ENCODE measurements at places on chromosomes 12 and 14.

DNA sequence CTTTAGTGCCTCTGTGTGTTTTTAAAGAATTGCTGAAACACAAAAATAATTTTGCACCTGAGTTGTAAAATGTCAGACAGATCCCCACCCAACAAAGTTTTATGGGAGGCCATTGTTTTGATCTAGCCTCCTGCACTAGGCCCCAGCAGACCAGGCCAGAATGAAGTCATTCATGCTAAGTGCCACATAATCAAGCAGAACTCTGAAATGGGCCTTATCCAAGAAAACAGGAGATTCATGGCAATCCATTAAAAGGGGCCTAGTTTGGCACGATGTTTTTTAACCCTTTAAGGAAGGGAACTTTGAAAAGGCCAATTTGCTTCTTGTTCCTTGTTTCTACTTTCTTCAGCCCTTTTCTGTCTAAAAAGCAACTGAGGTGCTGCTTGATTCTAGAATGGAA is 260.9 kb downstream of the ITPR2 start:
- no peak for DNase-seq

- DNase-seq = no peak
Observed at GRCh38 chr14:54597795-54598443, 31.0 kb downstream of the SAMD4A start.

DNA sequence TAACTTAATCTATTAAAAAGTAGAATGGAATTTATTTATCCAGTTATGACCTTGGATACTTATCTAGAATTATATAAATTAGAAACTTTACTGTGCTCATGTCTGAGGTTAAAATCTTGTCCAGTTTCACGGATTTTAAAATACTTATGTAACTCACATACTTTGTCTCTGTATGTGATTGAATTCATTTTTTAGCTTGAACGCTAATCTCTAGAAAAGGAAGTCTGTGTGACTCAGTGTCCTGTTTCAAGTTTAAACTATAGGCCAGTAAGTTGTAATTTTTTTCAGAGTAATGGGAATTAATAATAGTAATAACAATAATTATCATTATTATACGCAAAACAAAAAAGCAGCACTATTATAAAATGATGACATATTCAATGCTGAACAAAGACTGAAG is 168.6 kb downstream of the CPNE8 start:
- no peak for DNase-seq

- no peak for DNase-seq
Observed at GRCh38 chr12:120199025-120199424, 1.9 kb downstream of the RPLP0 start.

DNA sequence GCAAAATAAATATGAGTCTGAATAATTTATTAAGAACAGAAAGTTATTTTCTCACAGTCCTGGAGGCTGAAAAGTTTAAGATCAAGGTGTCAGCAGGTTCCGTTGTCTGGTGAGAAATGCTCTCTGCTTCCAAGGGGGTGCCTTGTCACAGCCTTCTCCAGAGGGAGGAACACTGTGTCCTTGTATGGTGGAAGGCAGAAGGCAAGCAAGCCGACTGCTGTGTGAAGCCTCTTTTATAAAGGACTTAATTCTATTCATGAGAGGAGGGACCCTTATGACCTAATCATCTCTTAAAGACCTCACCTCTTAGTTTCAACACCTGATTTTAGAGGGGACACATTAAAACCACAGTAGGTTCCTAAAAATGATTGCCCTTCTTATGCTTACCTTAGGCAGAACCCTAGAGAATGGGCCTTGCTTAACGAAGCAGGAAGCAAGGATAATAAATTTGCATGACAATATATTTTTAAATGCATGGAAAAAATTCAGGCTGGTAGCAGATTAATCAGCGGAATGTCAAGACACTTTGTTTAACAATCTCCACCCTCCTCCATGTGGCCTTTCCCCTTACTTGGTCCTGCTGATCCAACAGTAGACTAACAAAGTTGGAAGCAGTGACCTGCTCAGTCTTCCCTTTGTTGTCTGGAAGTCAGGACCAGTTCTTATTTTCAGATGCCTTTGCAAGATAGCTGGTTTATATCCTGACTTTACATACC is 154.9 kb downstream of the DYRK2 start:
- DNase-seq = no peak

DNA sequence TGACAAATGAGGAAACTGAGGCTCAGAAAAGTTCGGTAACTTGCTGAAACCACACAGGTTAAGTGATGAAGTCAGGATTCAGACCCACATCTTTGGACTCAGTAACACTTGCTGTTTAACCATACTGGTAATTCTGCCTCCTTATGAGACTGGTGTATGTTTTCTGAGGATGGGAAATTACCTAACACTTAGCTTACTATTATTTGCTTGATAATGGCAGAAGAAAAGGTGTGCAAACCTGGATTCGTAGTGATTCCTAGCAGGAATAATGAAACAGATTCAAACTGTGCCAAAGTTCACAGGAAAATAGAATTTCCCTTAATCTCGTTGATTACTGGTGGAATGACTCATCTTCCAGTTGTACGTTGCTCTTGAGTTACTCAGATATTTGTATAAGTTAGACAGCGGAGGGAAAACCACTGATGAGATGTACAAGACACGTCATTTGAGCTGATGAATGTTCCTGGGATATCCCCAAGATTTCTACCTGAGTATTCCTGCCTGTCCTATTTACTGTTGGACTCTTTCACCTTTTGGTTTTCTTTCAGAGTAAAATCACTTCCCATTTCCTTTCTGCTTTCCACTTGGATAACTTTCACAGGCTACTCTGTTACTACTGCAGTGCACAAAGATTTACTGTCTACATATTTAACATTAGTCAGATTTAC is 37.5 kb downstream of the PRORP start:
- peak; percentile 59 for DNase-seq

DNA sequence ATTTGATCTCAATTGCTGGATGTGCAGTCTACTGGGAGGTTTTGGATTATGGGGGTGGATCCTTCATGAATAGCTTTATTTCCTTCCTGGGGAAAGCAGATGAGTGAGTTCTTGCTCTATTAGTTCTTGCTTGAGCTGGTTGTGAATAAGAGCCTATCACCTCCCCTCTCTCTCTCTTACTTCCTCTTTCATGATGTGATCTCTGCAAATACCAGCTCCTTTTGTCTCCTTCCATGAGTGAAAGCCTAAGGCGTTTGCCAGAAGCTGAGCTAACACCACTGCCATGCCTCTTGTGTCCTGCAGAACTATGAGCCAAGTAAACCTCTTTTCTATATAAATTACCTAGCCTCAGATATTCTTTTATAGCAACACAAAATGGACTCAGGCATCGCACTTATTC is 302.7 kb downstream of the CCER1 start:
- DNase-seq = no peak

DNA sequence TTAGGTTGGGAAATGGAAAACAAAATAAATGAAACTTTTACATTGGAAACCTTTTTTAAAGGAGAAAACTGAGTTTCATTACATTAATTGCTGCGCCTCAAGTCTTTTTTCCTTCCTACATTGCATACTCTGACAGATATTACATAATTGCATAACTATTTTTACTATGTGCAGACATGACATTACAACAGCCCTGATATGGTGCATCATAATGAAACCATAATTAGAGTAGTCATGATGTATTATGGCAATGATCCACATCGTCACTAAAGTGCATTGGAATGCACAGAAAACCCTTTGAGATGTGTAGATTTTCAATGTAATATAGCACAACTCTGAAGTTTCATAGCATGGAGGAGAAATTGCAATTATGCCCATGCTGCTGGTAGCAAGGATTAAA is 217.8 kb upstream of the NPAS3 start:
- DNase-seq = no peak

DNA sequence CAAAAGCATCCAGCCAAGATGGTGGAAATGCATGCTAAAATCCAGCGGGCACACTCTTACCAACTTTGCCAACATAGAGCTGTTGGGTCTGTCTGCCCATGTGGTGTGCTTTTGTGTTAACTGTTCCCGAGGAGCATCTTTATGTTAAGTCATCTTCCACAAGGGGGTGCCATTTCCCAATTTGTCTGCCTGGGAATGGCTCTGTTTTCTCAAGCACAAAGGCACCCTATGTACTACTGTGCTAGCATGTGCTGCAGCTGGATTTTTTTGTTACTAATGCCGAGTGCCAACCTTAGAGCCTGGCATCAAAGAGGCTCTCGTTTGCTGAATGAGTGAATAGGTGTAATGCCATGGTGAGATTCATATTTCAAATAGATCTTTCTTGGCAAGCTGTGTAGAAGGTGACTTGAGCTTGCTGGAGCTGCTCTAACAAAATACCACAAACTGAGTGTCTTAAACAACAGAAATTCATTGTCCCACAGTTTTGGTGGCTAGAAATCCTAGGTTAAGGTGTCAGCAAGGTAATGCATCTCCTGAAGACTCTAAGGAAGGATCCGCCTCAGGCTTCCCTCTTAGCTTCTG is 74.3 kb downstream of the TRHDE start:
- DNase-seq = peak; percentile 45
